ENCODE measurements at places on chromosomes 3 and 15.

DNA sequence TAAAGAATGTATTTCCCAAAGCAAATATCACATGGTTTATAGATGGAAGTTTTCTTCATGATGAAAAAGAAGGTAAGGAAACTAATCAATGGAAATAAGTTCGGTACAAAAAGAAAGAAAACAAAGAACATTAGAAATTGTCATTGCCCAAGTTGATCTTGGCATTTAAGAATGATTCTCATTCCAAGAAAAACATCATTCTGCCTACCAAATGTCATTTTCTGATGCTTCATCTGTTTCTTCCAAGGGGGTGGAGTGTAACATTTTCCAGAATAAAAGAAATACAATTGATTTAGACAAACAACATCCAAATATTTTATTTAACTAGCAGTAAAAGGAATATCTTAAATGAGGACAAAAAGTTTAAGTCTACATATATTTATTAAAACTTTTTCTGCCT lies 3.0 kb upstream of the ZBED2 start:
- DNase-seq = no peak

GRCh38 chr3:64368257-64369020 lies 143.2 kb upstream of the PRICKLE2 start:
- no peak for DNase-seq

- DNase-seq = no peak
Measured at GRCh38 chr3:164375538-164375937, 702.8 kb downstream of the SI start.

- DNase-seq = no peak
Measured at GRCh38 chr15:57118013-57118799, 199.8 kb downstream of the TCF12 start.

GRCh38 chr3:191065181-191065805 lies 133.7 kb upstream of the OSTN start:
- DNase-seq = no peak

GRCh38 chr3:94739420-94739819 lies 676.6 kb downstream of the NSUN3 start:
- no peak for DNase-seq

DNA sequence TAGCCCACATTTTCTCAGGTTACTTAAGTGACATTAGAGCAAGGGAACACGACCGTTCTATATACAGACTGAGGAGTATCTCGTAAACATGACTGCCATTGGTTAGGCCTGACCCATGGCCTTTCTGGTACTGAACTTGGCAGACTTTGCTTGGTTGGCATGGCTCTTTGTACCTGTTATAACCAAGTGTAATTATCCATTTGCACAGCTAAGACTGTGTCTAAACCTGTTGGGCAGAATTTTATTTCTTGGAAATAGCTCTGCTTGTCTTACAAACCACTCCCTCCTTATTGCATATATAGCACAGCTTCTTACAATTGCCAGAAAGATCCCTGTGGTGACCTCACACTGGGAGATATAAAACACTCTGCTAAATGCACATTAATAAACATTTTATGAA lies 106.9 kb downstream of the P2RY1 start:
- DNase-seq = no peak

DNA sequence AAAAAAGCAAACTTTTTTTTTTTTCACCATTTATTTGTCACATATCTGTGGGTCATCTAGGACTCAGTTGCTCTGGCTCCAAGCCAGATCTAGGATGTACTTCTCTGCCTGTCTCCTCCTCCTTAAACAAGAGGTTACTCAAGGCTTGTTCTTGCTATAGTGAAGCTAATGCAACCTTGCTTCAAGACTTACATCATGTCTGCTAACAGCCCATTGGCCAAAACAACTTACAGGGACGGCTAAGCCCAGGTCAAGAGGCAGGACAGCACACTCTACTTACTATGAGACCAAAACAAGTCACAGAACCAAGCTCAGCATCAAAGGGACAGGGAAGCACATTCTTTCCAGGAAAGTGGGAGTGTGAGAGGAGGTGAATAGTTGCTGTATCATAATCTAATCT lies 123.8 kb upstream of the BNIP2 start:
- DNase-seq = no peak

- no peak for DNase-seq
Measured at GRCh38 chr3:70393881-70394612, 81.6 kb upstream of the MDFIC2 start.

GRCh38 chr3:48426401-48426909 lies 3.4 kb downstream of the PLXNB1 start:
- no peak for DNase-seq

- peak; percentile 60 for DNase-seq
Measured at GRCh38 chr3:123652342-123652984, 67.6 kb upstream of the HACD2 start.

GRCh38 chr3:38120693-38121450 lies 16.1 kb downstream of the ACAA1 start:
- DNase-seq = no peak

GRCh38 chr3:5304789-5305683 lies 117.5 kb downstream of the EDEM1 start:
- peak; percentile 8 for DNase-seq

GRCh38 chr15:74170071-74170844 lies 3.3 kb upstream of the ISLR start:
- no peak for DNase-seq

- DNase-seq = no peak
Measured at GRCh38 chr3:180223268-180223667, 186.5 kb upstream of the PEX5L start.

GRCh38 chr3:69306239-69307185 lies 79.4 kb downstream of the FRMD4B start:
- peak; percentile 24 for DNase-seq

DNA sequence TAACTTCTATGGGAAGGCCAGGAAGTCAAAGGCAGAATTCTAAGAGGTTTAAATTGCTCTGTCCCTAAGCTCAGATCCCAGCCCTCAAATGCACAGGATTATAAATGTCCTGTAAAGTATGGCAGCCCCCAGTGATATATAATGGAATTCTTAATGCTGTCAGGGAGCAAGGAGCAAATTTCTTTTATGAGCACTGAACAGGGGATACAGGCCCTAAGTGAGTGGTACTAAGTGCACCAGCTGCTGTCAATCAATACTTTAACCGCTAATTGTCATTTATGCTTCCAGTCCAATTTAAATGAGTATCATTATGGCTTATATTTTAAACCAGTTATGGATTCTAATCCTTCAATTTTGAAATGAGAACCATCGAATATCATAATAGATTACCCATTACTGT lies 4.7 kb downstream of the SLC9A9 start:
- no peak for DNase-seq

- DNase-seq = no peak
Measured at GRCh38 chr15:99399618-99400017, 148.3 kb downstream of the LRRC28 start.

- no peak for DNase-seq
Measured at GRCh38 chr15:70610541-70610940, 152.8 kb downstream of the UACA start.

- no peak for DNase-seq
Measured at GRCh38 chr3:113268942-113269341, 57.6 kb downstream of the BOC start.

DNA sequence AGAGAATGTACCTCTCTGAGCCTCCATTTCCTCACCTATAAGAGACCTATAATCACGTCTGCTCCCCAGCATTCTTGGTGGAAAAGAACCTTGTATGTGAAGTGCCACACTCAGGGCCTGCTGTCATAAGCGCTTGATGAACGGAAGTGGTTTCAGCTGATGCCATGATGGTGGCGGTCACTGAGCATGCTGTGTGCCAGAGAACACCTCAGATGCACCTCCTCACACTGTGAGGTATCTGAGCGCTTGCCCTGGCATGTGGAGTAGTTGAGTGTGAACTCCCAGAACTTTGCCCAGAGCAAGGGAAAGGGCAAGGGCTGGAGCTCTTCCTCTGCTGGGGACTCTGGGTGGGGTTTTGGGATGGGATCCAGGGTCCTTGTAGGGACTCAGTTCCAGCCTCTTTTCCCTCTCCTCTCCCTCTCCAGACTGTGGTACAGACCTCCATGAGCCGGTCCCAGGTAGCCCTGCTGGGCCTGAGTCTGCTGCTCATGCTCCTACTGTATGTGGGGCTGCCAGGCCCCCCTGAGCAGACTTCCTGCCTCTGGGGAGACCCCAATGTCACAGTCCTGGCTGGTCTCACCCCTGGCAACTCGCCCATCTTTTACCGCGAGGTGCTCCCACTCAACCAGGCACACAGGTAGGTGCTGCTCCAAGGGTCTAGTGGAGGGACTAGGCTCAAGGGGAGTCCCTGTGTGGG lies 2.7 kb downstream of the ABHD14A start:
- no peak for DNase-seq

DNA sequence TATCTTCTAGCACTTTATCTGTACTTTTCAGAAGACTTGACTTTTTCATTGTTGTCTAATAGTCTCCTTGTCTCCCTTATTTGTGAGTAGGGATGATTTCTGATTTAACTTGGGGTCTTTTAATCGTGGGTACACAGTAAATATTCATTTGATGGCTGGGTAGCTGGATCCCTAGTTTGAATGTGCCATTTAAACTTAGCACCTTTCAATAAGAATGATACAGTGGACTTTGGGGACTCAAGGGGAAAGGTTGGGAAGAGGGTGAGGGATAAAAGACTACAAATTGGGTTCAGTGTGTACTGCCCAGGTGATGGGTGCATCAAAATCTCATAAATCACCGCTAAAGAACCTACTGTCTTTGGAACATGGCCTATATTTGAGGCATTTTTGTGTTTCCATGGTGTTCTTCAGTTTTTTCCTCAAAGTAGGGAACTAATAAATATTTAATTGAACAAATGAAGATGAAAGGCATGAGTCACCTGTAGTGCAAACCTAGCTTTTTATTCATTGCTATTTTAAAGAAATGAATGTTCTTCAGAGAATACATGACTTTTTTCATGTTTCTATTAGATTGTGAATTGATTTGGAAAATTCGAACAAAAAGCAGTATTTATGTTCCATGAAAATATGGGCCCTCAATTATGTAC lies 12.1 kb downstream of the FNDC3B start:
- DNase-seq = no peak

- no peak for DNase-seq
Measured at GRCh38 chr15:39874890-39875549, 45.0 kb downstream of the GPR176 start.

DNA sequence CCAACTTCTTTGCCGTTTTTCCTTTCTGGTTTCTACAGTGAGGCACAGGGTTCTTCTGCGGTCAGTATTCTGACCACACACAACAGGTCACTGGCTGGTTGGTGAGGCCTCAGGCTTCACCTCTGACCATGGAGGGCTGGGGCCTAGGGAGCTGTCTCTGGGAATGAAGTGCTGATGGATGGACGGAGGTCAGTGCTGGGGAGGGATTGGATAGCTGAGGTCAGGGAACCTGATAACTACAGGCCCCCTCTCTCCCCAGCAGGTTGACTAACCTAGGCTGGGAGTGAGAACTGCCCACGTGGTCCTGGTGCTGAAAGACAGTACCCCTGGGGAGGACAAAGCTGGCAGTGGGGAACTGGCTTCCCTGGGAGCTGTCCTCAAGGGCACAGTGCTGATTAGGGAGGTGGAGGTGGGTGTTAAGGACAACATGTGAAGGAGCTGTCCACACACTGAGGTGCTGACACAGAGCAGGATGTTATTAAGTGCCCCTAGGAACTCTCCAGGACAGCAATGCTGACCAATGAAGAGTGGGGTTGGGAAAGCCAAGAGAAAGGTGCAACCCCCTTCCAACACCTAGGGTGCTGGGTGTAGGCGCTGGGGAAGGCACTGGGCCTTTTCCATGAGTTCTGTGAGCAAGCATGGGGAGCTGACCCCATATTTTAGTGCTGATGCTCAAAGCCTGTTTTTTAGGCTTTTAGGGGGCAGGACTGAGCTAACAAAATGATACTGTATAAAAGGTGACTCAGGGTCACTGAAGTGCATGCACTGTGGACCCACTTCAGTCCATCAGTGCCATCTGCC lies 45.2 kb downstream of the ATP2B2 start:
- DNase-seq = no peak

DNA sequence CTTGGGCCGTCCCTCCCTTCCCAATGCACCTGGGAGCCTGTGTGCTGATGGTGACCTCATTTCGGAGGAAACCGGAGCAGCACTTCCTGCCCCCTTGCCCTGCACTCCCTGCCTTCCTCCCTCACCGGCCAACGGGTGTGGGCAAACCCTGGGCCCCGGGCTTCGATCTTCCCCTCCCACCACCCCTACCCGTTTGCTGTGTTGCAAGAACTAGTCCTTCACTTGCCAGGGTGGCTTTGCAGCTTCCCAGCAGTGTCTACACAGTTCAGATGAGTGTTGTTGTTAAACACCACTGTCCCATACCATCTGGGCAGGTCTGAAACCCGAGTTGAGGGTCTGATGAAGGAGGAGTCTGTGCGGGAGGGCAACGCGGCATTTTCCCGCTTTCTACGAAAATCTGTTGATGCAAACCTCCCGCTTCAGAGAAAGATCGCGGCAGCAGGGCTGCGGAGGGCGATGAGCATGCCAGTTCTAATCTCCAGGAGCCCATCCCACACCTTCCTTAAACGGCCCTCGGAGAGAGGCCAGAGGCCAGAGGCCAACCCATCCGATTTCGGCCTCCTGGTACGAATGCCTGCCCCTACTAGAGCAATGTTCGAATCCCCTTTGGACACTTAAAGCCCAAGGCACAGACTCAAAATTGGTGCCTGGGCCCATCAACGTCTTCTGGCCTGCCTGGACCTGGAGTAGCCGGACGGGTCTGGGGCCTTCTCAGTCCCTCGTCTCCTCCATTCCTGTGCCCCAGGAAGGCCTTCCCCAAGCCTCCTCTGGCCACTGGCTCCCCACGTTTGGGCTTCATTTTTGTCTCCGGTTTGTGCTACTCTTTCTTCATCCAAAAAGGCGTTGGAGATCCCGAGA lies 35.7 kb upstream of the POLG start:
- DNase-seq = no peak

All from NCI-H187 (cell line).